ENCODE measurements at places on chromosomes 7 and 10.
A peak's percentile ranks its signal among the peaks of the same experiment; 100 is the strongest.

GRCh38 chr10:100349087-100349486, 2.1 kb downstream of the SCD start:
- DNase-seq: no peak

DNA sequence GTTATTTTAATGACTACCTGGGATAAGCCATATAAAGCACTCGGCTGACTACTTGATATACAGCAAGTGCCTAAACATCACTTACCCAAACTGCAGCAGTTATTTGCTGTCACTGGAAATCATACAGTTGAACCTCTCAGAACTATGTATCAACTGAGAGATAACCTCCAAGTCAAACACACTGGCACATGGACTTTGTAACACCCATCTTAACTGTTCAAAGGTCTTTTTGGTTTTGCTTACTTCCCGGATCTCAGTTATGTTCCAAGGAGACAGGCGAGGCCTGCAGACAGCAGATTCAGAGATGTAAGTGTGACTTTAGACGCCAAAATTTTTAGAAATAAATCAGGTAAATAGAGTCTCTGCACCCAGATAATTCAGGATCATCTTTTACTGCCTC, 34.6 kb upstream of the DAGLB start:
- no peak for DNase-seq

DNA sequence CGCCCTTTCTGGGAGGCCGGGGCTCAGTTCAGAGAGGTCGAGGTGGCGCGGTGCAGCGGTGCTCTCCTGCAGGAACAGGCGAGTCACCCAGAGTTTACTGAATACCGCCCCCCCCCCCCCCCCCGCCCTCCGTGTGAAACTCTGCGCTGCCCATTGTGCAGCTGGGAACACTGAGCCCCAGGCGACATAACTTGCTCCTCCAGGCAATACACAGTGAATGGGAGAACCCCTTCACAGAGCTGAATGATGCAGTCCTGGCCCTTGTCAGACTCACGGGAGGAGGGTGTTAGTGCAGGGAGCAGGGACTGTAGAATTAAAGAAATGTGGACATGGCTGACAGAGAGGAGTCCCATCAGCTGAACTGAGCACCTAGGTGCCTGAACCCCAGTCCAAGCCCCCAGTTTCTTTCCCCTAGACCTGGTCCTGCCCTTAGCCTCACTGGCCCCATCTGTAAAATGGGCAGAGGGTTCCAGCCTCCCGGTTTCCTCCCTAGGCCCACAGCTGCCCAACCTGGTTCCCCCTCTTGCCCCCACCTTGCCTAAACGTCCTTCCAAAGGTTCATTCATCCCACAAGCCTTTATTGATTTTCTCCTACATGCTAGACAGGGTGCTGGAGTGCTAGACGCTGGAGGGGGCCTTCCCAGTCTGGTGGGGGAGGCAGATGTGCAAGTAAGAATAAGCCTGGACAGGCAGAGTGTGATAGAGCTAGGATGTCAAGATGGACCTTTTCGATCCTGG, 869 bp upstream of the LOXL4 start:
- no peak for DNase-seq

DNA sequence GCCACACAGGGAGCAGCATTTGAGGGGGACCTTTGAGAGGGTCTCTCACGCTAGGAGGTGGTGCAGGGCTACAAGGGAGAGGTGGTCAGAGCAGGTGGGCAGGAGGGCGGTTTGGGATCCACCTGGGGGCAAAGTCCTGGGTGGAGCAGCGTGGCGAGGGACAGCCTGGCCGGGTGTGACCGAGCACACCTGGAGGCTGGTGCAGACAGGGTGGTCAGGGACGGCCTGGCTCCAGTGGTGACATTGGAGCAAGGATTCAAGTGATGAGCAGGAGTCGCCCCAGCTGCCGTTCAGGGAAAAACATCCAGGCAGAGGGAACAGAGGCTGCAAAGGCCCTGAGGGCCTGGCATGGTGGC, 36.0 kb downstream of the CLIP2 start:
- no peak for DNase-seq

DNA sequence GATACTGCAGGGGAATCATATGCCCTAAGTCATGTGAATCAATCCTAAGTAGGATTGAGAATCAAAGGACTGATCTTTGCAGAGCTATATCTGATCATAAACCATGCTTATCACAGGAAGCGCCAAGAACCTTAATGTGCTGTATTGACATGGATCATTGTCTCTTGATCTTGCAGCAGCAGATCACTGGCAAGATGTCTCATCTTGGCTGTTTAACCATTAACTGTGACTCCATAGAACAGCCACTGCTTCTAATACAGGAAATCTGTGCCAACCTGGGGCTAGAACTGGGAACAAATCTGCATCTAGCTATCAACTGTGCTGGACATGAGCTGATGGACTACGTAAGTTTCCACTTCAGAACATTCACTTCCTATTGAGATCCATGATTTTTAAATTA, 21.6 kb downstream of the ENO4 start:
- DNase-seq: no peak

GRCh38 chr10:78058562-78058961, 24.9 kb downstream of the RPS24 start:
- no peak for DNase-seq

DNA sequence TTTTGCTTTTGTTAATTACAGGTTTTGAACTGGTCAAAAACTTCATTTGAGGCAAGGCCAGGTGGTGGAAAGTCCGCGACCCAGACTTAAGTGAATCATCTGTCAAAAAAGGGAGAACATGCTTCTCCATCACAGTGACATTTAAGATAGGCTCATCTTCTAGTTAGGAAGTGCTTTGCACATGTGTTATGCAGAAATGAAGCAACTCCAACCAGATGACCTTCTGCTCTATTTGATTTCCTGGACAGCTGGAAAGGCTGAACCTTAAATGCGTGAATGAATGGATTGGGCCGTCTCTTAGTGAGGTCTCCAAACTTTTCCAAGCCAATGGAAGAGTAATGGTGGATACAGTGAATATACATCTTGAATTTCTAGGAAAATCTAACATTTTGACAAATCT, 101.6 kb upstream of the FAM13C start:
- DNase-seq: no peak

- DNase-seq: no peak
Measured at GRCh38 chr10:73576890-73577591, 14.1 kb downstream of the USP54 start.

GRCh38 chr7:134327896-134328295, 11.2 kb upstream of the SLC35B4 start:
- peak; percentile 81 for DNase-seq

DNA sequence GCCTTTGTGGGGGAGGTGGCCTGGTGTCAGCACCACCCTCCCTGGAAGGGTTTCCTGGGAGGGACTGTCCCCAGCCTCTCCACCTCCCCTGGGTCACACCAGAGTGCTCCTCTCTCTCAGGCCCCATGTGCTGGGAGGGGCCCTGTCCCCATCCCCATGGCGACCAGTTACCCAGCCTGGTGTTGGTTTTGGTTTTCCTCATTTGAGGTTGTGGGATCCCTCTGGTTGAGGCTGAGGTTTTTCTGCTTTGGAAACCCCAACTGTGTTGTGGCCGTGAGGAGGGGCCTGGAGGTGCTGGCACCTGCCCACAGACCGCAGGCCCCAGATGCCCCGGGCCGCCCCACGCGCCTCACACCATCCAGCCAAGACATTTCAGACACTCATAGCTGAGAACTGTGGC, 106.3 kb downstream of the GRK5 start:
- peak; percentile 84 for DNase-seq

DNA sequence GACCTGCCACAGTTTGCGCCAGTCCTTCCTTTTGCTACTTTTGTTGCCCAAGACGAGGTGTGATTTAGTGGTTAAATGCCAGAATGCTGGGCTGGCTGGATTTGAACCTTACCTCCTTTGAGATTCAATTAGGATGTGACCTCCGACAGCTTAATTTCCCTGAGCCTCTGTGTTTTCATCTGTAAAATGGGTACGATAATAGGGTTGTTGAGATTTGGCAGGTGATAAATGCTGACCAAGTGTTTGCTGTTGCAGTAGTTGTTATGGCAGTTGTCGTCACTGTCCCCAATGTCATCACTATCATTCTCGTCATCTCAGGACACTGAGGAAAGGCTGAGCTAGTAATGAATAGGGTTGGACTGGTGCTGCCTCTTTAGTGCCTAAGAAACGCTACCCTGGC, 61.1 kb downstream of the GRK5 start:
- no peak for DNase-seq

DNA sequence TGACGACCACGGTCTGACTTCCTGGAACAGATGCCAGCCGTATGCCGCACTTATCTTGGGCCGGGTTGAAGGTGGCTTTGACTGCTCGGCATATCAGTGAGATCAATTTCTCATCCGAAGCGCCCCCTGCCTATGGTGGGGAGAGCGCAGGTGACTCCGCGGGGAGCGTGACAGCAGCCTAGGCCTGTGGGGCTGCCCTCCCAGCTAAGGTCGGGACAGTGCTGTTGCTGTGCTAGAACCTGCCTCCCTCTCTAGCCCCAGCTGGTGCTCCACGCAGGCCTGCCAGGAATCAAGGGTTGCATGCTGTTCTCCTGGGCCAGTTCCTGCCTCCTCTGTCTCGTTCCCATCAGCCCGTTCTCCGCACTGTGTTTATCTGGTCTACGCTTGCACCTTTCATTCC, 49.8 kb downstream of the PODXL start:
- no peak for DNase-seq

DNA sequence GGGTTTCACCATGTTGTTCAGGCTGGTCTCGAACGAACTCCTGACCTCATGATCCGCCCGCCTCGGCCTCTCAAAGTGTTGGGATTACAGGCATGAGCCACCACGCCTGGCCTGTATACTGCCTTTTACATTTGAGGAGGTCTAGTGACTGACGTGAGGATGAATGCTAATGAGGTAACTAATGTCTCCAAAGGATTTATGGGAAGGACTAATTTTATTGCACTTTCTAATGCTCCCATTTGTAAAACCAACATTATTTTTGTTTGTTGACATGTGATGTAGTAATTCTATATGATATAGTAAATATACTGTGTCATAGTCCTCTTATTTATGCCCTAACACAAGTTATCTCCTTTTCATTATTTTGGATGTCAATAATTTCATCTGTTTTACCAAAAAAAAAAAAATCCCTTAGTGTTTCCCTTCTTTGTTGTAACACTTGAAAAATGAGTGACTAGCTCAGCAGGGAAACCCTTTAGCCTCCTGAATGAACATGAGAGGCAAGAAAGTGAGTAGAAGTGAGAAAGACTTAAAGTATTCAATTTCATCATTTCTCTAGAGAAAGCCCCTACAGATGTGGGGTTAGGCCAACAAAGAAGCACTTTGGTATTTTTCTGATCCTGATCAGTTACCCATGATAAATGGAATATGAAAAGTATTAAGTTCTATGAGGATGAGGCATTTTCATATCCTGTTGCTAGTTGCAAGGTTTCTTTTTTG, 596.9 kb upstream of the PCDH15 start:
- no peak for DNase-seq

DNA sequence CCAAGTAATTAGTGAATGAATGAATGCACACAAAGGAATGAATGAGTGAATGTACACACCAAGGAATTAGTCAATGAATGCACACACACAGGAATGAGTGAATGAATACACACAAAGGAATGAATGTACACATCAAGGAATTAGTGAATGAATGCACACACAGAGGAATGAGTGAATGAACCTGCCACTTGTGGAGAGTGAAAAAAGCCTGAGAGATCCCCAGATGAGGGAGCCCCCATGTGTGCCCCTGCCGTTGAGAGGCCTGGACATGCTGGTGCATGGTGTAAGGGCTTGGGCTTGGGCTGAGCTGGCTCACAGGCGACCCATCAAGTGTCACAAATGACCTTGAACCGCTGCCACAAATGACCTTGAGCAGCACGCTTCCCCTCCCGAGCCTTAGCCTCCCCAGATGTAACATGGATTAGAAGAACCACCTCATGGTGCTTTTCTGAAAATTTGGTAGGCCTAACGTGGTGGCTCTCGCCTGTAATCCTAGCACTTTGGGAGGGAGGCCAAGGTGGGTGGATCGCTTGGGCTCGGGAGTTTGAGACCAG, 46.2 kb downstream of the GTF2IRD1 start:
- DNase-seq: no peak
